ENCODE measurements at places on chromosomes 3 and 15. TPM values are rescaled to one million over a fixed set of nuclear protein-coding genes. Genes with fewer than 3 reads are reported as not detected.
A peak's percentile ranks its signal among the peaks of the same experiment; 100 is the strongest.

DNA sequence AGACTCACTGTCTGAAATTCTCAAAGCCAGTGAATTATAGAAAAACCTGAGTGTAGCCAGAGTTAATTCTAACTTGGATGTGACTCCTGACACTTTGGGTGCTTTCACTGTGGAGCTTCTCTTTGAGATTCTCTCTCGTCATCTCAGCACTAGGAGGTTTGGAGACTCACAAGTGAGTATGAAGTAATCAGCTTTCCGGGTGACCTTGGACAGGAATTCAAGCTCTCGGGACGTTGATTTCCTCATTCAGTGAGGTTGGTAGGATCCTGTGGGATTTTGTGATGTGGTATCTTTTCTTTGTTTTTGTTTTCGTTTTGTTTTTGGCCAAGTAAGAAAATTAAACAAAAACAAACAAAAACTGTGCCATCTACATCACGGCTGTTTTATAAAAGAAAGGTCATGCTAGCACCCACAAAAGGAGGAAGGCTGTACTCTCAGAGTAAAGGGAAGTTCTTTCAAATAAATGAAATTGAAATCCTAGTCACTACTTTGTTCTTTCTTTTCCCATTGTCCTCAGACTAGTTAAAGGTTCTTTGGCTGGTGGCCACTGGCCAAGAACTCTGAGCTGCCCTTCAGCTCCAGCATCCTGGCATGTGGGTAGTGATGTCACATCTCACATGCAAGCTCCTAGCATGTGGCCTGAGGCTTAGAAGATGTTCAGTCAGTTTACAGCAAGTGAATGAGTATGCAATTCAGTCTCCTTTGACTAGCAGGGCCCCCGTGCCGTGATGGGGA is 263.3 kb upstream of the TPM1 start:
- no peak for DNase-seq

LXN gene
- 80.6 TPM for total RNA-seq

ESYT3 gene
- total RNA-seq, result not detected

PODXL2 gene
- 1.7 TPM for total RNA-seq

DNA sequence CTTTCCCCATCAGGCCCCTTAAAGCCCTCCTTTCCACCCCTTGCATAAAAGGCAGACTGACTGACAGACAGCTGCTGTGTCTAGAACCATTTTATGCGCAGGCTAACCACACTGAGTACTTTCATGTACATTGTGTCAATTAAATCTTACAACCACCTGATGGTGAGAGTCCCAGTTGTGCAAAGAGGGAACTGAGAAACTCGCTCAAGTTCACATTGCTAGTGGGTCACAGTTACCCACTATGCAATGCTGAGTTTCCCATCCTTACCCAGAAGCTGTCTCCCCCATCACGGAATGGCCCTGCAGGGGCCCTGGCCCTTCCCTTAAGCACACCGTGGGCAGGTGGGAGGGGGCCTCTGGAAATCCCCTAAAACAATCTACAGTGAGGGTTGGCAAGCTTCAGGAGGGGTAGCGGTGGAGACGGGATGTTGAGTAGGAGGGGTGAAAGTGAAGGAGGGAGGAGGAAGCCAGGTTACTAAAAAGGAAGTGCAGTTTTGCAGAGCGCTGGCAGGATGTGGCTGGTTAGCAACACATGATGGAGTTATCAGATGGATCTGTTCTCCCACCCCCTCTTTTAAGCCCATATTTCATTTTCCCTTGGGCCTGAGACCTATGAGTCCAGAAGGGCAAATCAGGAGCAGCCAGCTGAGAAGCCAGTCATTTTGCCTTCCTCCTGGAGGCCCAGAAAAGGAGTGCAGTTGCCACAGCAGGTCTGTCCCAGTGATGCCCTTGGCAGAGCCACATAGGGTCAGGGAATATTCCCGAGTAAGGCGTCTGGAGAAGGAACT is 30.0 kb downstream of the STARD5 start:
- DNase-seq, result no peak

DNA sequence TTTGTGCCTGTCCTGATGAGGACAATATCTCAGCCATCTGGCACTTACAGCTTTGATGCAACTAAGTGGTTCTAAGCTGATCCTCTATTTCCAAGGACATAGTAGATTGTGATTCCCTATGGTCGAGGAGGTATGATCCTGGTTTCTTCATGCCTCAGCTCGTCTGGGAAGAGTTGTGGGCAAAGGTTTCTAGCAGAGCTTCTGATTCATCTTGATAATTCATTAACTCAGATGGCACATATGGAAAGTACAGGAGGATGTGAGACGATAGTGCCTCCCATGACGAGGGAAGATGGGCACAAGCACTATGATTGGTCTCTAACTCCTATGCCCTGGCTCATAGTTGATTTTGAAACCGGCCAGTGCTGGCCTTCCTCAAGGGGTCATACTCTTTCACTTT is 334.2 kb upstream of the SEMA6D start:
- DNase-seq, result no peak

DNA sequence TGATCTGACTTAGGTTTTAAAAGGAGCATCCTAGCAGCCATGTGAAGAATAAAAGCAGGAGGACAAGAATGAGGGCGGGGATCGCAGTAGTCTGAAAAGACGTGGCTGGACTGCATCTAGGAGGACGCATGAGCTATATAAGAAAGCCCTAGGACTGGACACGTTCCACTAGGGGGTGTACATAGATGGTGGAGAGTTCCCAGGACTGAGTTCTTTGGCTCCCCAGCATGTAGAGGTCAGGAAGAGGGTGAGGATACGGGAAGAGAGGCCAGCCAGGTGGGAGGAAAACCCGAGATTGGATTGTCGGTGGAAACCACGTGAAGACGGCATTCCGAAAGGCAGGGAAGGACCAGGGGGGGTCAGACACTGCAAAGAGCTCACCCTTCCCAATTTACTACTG is 64.2 kb upstream of the CFAP161 start:
- no peak for DNase-seq

DNA sequence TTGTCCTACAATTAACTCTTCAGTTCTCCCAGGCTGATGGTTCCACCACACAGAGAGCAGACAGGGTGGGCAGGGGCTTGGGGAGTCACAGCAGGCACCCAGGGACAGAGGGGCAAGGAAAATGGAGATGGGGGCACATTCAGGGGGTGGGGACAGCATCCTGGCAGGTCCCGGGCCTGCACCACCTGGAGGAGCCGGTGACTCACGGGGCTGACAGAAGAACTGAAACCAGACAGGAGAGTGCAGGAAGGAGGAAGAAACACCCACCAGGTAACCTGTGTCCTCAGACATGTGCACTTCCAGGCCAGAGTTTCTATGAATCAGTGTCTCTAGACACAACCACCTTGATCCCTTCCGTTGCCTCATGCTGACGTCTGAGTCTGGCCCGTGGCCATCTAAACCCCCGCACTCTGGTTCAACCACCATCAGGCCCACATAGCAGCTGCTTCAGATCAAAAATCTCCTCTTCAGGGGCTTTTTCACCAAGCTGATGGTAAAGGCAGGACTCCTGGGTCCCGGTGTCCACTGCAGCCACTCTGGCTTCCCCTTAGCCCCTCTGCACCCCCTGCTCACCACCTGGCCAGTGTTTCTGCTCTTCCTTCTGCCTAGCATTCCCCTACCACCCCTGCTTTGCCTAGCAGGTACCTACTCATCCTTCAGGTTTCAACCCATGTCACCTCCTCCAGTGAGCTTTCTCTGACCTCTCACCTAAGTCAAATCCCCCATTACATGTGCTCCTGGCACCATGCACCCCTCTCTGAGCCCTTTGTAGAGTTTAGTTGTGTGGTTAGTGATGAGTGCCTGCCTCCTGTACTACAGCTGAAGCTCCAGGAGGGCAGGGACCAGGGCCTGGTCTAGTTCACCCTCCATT is 16.5 kb upstream of the CYP11A1 start:
- DNase-seq, result no peak

DNA sequence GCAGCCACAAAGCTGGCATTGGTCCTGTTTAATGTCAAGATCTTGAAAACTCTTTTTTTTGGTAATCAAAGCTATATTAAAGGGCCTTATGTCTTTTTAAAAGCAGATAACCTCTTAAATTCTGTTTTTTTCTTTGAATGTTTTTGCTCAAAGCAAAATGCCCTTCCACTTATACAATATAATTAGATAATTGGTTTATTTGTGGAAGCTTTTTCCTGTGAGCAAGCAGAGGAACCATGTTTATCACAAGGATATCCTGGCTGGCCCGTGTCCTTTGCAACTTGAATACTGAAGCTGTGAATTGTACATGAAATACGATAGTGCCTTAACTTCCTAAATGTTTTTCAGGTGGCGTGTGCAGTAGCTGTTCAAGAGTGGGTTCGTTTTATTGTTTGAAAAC is 2.6 kb downstream of the ST3GAL6 start:
- DNase-seq, result no peak

- no peak for DNase-seq
Measured at GRCh38 chr15:42721016-42721415, 15.9 kb downstream of the CDAN1 start.

DNA sequence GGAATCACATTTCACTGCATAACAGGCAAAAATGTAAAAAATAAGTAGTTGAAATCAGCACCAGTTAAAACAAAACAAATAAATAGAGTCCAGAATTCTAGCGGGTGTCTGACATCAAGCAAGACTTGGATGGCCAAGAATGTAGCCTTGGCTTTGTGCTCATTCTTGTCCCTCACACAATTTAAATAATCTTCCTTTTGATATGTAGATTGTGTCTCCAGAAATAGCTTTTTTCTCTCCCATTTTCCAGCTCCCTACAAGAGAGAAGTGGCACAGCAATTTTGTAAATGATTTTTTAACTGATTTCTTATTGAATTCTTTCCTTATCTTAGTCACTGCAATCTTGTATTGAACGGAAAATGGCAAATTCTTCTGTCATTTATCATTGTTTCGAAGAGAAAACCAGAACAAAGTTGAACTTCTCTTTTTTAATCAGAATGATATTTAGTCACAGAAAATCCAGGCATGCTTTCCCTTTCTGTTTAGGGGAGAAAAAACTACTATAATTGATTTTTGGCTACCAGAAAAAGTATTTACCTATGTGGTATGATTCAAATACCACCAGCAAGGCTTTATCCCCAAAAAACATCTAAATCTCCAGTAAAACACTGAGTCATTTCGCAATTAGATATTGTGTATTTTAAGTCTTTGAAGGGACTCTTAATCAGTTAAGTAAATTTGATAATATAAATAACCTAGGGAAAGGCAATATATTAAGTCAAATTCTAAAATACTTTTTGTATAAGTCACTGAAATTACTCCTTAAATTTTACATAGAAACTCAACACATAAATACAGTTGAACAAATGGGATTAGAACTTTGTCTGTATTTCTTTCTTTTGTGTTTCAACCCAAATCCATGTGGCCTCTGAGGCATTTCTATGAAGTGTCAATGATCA is 481.7 kb downstream of the GBE1 start:
- DNase-seq, result no peak

DNA sequence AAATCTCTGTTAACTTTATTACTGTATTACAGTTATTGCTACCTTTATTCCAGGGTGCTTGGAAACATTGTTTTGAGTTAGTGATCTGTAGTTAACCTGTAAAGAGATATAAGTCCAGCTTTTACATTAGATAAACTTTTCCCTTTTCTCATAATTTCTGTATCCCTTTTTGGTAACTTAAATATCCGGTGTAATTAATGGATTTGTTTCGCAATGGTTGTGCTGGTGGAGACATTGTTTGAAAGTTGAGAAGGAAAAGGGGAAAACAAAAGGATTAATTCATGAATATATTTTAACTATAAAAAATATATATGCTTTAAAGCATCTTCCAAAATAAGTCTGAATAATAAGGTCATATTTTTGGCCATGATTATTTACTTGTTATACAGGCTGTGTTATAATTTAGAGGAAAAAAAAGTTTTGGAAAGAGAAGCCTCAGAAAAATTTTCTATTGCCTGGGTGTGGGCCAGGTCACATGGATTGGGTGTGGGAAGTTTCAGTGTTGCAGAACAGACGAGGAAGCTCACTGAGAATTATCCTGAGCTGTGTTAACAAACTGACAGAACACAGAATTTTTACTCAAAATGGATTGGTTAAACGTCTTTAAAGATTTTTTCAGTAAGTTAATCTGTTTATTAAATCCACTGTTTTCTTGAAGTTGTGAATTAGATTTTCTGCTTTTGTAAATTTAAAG is 27.7 kb upstream of the IL20RB start:
- peak; percentile 42 for DNase-seq

DNA sequence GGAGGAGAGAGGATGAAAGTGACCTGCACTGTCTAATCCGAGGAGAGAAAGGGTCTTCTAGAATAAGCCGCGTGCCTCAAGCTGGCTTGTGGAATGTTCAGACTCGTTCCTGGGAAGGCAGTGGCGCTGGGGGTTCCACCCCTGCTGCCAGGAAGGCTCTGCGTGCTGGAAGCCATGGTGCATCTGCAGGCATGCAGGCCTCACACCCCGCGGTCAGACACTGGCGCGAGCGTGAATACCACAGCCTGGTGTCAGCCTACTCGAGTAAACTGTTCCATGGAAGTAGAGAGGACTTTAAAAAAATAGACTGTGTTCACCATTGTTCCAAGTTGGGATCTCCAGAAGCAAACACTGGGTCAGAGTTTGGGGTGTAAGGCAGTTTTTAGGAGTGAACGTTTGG is 25.9 kb upstream of the GABRG3 start:
- no peak for DNase-seq

CLDN16 gene
- not detected for total RNA-seq

PRSS50 gene
- 0.32 TPM for total RNA-seq

LOXL1 gene
- 9.7 TPM for total RNA-seq

All from omental fat pad (tissue), 4 donors.